ENCODE measurements at places on chromosomes 6 and 20. TPM values are rescaled to one million over a fixed set of nuclear protein-coding genes. Genes with fewer than 3 reads are reported as not detected.

GRCh38 chr6:107488875-107489635, 862 bp upstream of the SOBP start:
- DNase-seq = peak; percentile 20
- peak overlapping the region; percentile 70 for H3K27ac ChIP-seq
- H3K4me3 ChIP-seq = peak overlapping the region; percentile 72
- no peaks in the 10 kb centered on the region for H3K27me3 ChIP-seq
- peaks cover 4% of the 10 kb centered on the region for H3K4me1 ChIP-seq

GRCh38 chr6:128114164-128114563, 213.3 kb upstream of the THEMIS start:
- no peaks in the 10 kb centered on the region for H3K4me1 ChIP-seq
- no peaks in the 10 kb centered on the region for H3K36me3 ChIP-seq
- H3K4me3 ChIP-seq = no peak overlapping the region
- no peak overlapping the region for H3K27ac ChIP-seq

DNA sequence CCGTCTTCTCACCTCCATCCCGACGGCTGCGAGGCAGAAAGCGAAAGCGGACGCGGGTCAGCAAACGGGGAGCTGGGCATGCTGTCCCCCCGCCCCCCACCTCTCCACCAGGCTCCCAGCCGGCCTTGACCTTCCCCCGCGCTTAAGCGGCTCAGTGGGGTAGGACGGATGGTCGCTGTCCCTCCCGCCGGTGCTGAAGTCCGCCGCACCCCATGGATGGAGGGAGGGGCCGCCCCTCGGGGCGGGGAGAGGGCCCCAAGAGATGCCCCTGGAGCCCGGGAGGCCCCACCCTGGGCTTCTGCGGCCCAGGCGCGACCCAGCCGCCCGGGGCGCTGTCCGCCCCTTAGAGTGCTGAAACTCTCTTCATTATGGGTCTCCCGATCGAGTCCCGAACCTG, at the start of gene KCNB1:
TSS of gene KCNB1 (minus strand) at position 48 of the 397 bp plus-strand sequence. CDS start 188 bp downstream, outside the sequence.
- H3K4me1 ChIP-seq = peaks cover 3% of the 10 kb centered on the region
- no peak within 1 kb of the TSS for H3K27ac ChIP-seq
- H3K4me3 ChIP-seq = peak within 1 kb of the TSS; percentile 60

The RIPK1 gene
- 38.9 TPM for total RNA-seq

The HLA-DRB5 gene
- total RNA-seq = 8.8 TPM

- no peak for DNase-seq
- no peak overlapping the region for H3K4me3 ChIP-seq
- H3K4me1 ChIP-seq = no peaks in the 10 kb centered on the region
Observed at GRCh38 chr6:117311726-117312125, 46.4 kb downstream of the VGLL2 start.

The NRSN1 gene
- total RNA-seq = not detected

- DNase-seq = no peak
- no peaks in the 10 kb centered on the region for H3K4me1 ChIP-seq
- no peak overlapping the region for H3K27ac ChIP-seq
- H3K27me3 ChIP-seq = no peaks in the 10 kb centered on the region
Observed at GRCh38 chr6:142361779-142362750, 60.3 kb downstream of the ADGRG6 start.

DNA sequence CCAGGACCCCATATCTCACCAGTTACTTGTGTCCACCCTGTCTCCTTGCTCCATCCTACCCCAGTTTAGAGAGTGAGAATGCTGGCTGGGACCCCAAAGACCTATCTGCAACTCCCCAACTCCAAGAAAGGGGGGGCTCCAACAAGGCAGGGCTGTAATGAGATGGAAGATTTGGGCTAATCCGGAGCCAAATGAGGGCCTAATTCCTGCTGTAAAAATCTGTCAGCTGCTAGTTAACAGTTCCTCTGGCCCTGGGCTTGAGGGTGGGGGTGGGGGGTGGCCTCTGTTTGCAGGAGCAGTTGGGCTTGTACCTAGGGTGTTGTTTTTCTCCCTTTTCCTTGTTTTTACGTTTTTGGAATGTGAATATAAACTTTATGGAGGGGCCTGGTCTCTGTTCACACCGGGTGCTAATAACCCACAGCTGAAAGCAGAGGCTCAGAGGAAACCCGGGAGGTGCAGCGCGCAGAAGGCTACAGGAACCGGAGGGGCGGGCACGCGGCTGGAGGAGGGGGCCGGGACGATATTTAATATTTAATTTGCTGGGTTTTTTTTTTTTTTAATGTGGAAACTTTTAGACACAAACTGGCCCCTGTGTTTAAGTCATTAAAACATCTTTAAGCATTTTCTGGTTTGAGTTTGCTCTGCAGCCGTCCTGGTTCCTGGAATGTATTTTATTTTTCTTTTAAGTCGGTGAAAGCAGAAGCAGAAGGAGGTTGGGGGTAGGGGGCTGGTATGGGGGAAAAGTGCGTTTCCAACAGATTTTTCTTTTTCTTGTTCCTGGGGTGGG, 70.7 kb downstream of the NCR2 start:
- no peak overlapping the region for H3K27ac ChIP-seq
- no peaks in the 10 kb centered on the region for H3K27me3 ChIP-seq
- no peak overlapping the region for H3K4me3 ChIP-seq
- H3K36me3 ChIP-seq = no peaks in the 10 kb centered on the region

DNA sequence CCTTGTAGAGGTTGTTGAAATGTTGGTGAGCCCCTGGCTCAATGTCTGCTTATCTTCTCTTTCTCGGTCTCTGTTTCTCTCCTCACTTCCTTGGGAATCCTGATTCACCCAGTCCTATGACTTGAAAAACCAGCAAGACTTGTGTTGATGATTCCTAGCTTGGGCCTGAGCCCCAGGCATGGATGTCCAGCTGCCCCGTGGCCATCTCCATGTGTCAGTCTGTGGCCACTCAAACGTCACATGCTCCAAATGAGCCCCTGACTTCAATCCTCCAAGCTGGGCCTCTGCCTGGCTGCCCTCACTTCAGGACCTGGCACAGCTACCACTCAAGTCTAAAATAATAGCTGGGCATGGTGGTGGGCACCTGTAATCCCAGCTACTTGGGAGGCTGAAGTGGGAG, 81.0 kb downstream of the SRC start:
- H3K27ac ChIP-seq = no peak overlapping the region
- H3K27me3 ChIP-seq = peaks cover 3% of the 10 kb centered on the region
- H3K4me1 ChIP-seq = no peaks in the 10 kb centered on the region
- no peak for DNase-seq

DNA sequence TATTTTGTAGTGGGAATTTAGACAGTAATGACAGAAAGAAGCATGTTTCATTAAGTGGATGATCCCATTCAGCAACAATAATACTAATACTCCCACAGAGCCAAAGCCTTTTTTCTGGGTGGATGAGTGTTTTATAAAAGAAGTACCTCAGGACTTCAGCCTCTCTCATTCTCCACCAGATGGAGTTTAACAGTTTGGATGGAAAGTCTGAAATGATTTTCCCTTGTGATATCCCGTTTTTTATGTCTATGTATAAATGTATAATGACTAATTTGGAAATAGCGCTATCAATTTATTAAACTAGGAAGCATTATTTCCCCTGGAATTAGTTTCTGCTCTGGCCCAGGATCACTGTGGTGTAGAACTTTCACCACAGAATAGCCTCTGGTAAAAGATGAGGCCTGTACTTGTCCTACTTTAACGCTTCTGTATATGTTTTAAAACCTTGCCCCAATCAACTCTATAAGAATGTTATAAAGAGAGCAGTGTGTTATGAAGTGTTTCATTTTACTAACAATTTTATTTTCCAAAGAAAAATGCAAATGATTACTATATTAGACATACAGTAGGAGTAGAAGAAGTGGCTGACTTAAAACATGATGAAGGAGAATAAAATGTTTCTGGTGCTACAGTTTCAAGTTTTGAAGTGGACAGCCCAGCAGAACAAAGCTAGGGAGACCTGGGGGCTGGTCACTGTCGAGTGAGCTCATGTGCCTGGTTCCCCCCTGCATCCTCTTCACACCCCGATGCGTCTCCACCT, 135.6 kb downstream of the HIVEP1 start:
- H3K36me3 ChIP-seq = no peaks in the 10 kb centered on the region
- no peak overlapping the region for H3K27ac ChIP-seq
- no peak for DNase-seq
- H3K4me1 ChIP-seq = no peaks in the 10 kb centered on the region
- no peaks in the 10 kb centered on the region for H3K27me3 ChIP-seq
- H3K4me3 ChIP-seq = no peak overlapping the region

The PCNA gene
- total RNA-seq = 32.3 TPM

The HLA-DPB1 gene
- 56.5 TPM for total RNA-seq

The CD40 gene
- total RNA-seq = 17.0 TPM

DNA sequence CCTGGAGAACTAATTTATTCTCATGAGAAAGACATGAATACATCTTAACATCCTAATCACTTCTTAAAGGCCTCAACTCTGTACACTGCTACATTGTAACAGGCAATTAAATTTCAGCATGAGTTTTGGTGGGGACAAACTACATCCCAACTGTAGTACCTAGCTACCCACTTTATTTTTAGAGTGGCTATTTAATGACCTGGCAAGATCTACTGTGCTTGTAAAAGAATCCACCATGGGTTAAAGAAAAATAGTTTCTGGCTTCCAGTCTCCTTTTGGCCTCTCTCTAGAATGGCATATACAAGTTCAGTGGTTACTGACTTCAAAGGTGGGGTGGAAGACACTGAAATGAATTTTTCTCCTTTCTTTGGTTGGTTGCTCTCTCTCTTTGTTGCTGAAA, 193.9 kb downstream of the ESR1 start:
- H3K4me1 ChIP-seq = no peaks in the 10 kb centered on the region
- H3K27me3 ChIP-seq = no peaks in the 10 kb centered on the region
- no peaks in the 10 kb centered on the region for H3K36me3 ChIP-seq
- no peak overlapping the region for H3K4me3 ChIP-seq
- no peak overlapping the region for H3K27ac ChIP-seq

GRCh38 chr6:26232940-26233648, 131.9 kb upstream of the BTN3A2 start:
- DNase-seq = peak; percentile 53
- H3K4me3 ChIP-seq = peak overlapping the region; percentile 43
- no peaks in the 10 kb centered on the region for H3K4me1 ChIP-seq
- peak overlapping the region; percentile 86 for H3K27ac ChIP-seq

The IPCEF1 gene
- 5.6 TPM for total RNA-seq

DNA sequence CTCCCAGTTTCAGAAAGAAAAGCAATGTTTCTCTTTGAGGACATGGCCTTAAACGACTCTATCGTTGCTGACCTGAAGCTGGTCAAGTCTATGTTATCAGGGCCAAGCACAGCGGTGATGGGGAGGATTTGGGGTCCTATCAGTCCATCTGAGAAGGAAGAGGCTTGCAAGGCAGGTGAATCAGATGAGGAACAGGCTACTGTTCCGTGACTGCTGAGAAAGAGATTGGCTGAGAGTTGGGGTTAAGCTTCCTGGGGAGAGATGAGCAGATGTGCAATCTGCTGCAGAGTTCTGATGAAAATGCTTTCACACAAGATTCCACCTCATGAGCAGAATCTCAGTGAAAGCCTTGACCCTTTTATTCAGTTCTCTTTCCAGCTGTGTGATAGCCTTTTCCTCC, 168.3 kb upstream of the STMND1 start:
- DNase-seq = no peak
- H3K27ac ChIP-seq = no peak overlapping the region
- H3K36me3 ChIP-seq = no peaks in the 10 kb centered on the region

GRCh38 chr20:25310268-25310920, 62.5 kb downstream of the PYGB start:
- no peak for DNase-seq
- no peaks in the 10 kb centered on the region for H3K36me3 ChIP-seq
- H3K4me3 ChIP-seq = no peak overlapping the region
- peaks cover 7% of the 10 kb centered on the region for H3K4me1 ChIP-seq
- H3K27me3 ChIP-seq = no peaks in the 10 kb centered on the region

DNA sequence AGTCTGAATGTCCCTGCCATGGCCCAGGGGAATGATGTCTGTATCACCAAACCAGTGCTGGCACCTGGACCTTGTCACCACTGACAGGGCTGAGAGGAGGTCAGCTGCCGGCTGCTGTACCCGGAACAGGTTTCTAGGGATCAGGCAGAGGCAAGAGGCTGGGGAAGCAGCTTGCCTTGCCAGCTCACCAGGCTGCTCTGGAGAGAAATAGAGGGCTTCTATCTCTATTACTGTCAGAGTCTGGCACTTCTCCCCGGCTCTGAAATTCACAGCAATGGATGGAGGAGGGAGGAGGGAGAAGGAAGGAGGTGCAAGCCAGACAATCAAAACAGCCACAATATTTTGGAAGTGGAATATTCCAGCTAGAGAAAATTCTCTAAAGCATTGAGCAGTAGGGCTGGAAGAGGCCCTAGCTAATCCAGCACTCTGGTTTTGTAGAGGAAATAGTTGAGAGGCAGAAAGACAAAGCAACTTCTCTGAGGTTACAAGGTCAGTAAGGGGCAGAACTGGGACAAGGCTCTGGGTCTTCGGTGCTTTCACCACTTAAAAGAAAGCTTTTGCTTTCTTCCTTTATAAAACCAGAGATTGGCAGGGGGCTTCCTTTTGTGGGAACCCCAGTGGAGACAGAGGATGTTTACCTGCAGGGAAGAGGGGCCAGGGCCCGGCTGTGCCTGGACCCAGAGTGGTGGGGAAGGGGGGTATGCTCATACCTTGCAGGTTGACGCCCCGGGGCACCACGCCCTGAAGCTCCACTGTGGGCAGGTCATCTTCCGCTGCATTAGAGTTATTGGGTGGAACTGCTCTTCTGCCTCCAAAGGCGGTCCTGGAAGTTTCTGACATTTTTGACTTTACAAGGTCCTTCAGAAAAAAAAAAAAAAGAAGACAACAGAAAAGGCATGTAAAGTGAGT, 2.4 kb downstream of the F13A1 start:
- H3K4me3 ChIP-seq = no peak overlapping the region
- H3K27ac ChIP-seq = no peak overlapping the region
- no peak for DNase-seq
- H3K36me3 ChIP-seq = no peaks in the 10 kb centered on the region

The CDH4 gene
- total RNA-seq = under 0.01 TPM

- H3K36me3 ChIP-seq = no peaks in the 10 kb centered on the region
- H3K4me3 ChIP-seq = no peak overlapping the region
- H3K27me3 ChIP-seq = no peaks in the 10 kb centered on the region
- H3K4me1 ChIP-seq = no peaks in the 10 kb centered on the region
- no peak for DNase-seq
Observed at GRCh38 chr6:163308629-163309440, 105.7 kb upstream of the QKI start.

DNA sequence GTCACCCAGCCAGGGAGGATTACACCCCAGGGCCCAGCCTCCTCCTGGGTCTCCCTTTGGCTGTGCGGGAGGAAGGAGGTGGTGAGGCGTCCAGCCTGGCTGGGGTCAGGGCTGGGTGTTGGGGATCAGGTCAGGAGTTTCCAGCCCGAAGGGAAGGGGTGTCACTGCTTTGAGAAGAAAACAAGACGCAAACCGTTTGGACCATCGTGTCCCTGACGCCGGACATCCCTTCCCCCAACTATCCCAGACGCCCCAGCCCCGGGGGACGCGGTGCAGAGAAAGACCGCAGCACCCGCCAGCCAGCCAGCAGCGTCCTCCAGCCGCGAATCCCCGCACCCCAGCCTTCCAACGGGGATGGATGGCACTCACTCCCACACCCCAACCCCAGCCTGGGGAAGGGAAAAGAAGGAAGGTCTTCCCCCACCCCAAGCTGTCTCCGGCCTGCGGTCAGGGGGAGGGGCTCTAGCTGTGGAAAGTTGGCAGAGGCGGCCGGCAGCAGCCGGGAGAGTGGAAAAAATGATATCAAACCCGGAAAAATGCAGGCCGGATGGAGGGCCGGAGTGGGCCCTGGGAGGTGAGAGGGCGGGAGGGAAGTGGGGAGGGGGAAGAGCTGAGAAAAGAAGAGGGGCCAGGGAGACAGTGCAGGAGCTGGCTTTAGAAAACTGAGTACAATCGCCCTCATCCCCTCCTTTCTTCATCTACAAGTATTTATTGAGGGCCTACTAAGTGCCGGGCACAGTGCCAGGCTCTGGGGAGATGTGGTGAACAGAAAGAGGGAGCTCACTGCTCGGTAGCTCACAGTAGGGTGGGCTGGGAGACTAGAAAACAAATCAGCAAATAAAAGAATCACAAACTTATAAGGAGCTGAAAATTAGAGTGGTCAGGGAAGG, 10.6 kb downstream of the REM1 start:
- no peak for DNase-seq
- H3K4me3 ChIP-seq = peak overlapping the region; percentile 63
- no peaks in the 10 kb centered on the region for H3K36me3 ChIP-seq
